ENCODE measurements at places on chromosomes 5 and 9.

GRCh38 chr5:148897842-148898241 lies 71.4 kb downstream of the ADRB2 start:
- DNase-seq, result no peak

- DNase-seq, result no peak
These were observed 117.0 kb downstream of the GLIS3 start for GRCh38 chr9:4182831-4183230.

DNA sequence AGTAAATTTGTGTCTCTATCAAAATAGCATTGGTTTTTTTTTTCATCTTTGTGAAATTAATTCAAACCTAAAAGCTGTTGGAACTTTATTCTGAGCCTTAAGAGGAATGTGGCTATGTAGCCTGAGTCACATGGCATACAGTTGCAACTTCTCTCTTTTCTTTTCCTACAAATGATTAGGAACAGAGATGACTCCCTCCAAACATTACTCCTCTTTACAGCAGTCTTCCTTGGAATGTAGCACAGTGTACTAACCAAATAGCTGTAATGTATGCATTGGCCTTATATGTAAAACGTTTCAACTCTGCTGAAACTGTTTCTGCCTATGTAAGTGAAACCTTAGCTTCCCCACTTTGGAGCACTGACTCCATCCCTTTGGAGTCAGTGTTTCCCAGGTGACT lies 100.9 kb upstream of the MAP1B start:
- no peak for DNase-seq

- DNase-seq, result no peak
These were observed 271.6 kb upstream of the NUDT12 start for GRCh38 chr5:103834216-103834615.

DNA sequence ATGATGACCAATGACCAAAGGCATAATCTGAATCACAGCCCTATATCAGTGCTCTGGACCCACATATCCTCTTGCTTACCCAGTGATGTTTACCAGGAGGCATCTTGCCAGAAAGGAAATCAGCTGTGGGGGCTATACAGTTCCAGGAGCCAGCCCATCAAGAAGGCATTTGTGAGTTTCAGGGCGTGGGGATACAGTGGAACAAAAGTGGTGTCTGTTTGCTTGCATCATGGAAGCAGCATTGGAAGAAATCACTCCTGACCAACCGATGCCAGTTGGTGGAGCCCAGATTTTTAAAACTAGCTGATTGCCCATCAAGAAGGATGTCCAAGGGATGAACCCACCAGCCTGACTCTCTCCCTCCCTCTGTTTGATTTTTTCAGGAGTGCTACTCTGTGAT lies 106.5 kb upstream of the EGFLAM start:
- no peak for DNase-seq

GRCh38 chr5:115825948-115826347 lies 9.5 kb upstream of the CDO1 start:
- no peak for DNase-seq

DNA sequence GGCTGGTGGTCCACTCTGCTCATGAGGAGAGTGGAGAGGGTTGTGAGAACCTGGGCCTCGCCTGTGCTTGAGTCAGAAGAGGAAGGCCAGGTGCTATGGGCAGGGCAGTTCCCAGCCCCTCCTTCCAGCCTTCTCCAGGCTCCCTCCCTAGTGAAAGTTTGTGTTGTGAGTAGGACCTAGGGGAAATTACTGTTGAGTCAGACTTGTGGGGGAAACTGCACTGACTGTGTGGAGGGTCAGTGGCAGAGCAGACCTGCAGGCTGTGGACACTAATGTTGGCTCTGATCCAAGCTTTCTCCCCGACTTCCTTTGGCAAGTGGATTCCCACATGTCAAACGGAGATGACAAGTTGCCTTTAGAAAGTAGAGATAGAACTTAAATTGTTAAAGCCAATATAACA lies 102.6 kb downstream of the ARHGAP26 start:
- DNase-seq, result no peak

DNA sequence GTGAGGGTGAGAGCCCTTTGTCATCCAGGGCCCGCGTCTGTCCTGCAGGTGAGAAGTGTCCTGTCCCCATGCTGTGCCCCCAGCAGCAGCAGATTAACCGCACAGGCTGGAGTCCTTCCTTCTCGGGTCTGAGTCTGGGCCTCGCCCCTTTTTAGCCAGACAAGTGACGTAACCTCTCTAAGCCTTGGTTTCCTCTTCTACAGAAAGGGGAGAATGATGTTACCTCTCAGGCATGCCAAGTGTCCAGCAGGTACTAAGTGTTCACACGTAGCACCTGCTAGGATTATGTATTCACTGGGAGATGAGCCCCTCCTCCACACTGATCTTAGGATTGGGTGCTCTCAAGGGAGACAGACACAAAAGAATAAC lies 6.9 kb downstream of the NEURL1B start:
- DNase-seq, result no peak

DNA sequence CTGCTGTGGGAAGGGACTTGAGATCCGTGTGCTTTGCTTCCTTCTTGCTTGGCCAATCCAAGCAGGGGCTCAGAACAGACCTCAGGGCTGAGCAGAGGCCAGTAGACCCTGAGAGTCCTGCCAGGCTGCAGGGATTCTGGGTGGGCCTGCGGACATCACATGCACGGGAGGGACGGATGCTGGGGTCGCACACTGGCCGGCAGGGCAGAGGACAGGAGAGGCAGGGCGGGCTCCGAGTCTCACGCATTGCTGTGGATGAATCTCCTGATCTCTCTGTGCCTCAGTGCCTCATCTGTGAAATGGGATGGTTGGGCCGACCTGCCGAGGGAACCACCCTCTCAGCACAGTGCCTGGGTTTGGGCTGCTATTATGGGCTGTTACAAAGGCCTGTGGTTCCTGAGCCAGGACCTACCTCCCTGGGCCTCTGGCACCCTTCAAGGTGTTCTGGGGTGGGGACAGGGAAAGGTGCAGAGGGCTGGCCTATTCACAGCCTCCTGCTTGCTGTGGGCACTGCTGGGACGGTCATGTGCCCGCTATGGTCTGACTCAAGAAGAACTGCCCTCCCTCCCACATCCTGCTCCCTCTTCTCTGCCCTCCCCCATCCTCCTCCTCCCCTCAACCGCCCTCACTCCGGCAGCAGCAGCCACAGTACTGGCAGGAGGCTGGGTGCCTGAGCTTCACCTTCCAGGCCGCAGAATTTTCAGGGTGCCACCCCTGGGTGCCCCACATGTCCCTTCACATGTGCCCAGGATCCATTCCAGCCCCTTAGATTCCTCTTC lies 43.3 kb downstream of the NCS1 start:
- DNase-seq, result no peak

GRCh38 chr9:36597412-36598178 lies 24.9 kb downstream of the MELK start:
- no peak for DNase-seq

- no peak for DNase-seq
These were observed 9.7 kb upstream of the AJM1 start for GRCh38 chr9:136832581-136832980.

GRCh38 chr5:164324239-164324638 lies 818.8 kb downstream of the MAT2B start:
- DNase-seq, result no peak

DNA sequence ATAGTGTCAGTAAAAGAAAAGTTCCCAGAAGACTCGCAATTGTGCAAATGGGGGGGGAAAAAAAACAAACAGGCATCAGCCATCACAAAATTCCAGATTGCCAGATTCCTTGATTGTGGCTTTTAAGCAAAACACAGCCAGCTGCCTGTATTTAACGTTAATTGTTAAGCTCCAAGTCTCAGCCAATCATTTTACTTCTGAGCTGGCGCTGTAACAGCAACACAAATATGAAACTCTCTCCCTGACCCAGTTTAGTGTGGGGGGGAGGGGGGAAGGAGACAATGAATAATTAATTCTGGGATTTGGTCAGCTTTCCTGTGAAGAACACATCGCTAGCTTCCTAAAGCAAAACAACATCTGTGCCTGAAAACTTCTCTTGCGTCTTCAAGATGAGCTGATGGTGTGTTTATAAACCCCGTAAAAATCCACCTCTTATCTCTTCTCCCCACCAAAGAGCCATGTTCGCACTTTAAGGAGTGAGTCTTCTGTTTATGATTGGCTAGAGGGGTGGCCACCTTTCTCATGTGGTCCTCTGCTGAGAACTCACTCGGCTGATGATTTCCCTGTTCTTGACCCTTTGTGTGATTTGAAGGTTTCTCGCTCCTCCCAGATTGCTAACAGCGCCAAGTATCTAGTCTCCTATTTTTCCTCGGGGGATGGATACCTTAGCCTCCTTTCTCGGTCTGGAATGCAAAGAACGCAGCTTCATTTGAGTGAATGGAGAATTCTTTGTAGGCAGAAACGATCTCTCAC lies 160.2 kb upstream of the DAPK1 start:
- DNase-seq, result no peak

- DNase-seq, result peak; percentile 25
These were observed 243.0 kb downstream of the PIK3R1 start for GRCh38 chr5:68458416-68459021.

GRCh38 chr5:123549256-123549904 lies 37.4 kb downstream of the CSNK1G3 start:
- DNase-seq, result peak; percentile 85

- DNase-seq, result no peak
These were observed 21.6 kb upstream of the GRPEL2 start for GRCh38 chr5:149323621-149324205.

GRCh38 chr5:137315534-137316345 lies 183.4 kb downstream of the SPOCK1 start:
- DNase-seq, result no peak

- DNase-seq, result no peak
These were observed 211.1 kb downstream of the NR3C1 start for GRCh38 chr5:143192191-143192900.

- DNase-seq, result no peak
These were observed 4.7 kb upstream of the TTLL11 start for GRCh38 chr9:122097679-122098315.

DNA sequence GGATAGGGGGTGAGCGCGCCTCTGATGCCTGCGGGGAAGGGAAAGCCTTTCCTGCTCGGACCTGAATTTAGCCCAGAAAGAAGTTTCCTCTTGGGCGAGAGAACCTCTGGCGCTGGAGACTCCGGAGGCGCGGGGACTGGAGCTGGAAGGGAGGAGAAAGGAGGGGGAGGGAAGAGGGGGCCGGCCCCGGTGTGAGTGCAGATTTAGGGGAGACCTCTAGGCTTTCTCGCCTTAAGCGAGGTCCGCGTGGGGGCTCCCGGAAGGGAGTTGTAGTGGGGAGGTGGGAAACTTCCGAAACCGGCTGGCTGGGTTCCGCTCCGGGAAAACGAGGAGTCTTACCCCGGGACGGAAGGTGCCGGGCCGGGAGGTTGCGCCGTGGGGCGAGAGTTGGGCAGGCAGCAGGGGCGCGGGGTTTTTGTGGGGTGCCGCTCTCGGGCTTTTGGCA lies 1.3 kb downstream of the PCSK5 start:
- peak; percentile 9 for DNase-seq

DNA sequence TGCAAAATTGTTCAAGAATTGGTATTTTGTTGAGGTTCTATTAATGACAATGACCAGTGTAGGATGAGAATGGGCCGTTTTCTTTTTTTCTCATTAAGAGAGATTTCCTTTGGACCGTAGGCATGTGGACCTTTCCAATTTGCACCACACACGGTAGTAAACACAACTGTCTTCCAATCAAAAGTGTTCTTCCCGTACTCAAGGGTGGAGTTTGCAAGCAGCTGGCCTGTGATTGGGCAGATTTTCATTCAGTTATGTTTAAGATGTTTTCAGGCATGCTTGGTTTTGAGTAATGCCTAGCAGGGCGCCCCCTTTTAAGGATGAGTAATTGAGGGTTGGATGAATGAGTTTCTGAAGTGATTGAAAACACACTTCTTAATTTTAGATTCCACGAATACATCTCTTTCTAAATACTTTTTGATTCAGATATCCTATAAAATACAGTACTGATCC lies 2.5 kb downstream of the KDM3B start:
- DNase-seq, result peak; percentile 81

DNA sequence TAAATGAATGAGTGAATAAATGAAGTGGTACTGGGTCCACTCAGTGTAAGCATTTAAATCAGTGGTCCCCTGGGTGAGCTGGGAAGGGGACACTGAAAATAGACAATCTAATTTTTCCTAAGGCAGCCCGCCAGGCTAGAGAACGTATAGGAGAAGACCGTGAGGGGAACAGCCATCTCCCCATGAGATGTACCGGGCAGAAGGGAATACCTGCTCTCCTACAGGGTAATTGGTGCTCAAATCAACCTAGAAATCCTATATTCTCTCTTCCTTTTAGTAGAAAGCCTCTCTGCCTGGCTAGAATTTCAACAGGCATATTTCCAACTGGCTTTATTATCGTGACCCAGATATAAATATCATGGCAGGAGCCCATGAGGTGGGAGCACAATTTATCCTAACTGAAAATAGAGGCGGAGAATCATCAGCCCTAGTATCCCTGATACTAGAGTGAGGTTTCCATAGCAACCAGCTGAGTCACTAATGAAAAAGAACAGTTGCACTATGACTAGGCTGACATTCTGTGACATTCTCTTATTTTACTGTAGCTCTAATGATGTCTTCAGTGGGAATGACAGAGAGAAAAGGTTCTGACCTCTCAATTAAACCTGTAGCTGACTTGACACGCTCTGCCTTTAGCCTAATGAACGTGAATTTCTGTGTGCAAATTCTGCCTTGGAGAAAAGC lies 96.5 kb upstream of the CAST start:
- peak; percentile 5 for DNase-seq

GRCh38 chr5:12354686-12355085 lies 450.4 kb upstream of the CTNND2 start:
- no peak for DNase-seq

- no peak for DNase-seq
These were observed 26.0 kb downstream of the CRHBP start for GRCh38 chr5:76978869-76979268.

DNA sequence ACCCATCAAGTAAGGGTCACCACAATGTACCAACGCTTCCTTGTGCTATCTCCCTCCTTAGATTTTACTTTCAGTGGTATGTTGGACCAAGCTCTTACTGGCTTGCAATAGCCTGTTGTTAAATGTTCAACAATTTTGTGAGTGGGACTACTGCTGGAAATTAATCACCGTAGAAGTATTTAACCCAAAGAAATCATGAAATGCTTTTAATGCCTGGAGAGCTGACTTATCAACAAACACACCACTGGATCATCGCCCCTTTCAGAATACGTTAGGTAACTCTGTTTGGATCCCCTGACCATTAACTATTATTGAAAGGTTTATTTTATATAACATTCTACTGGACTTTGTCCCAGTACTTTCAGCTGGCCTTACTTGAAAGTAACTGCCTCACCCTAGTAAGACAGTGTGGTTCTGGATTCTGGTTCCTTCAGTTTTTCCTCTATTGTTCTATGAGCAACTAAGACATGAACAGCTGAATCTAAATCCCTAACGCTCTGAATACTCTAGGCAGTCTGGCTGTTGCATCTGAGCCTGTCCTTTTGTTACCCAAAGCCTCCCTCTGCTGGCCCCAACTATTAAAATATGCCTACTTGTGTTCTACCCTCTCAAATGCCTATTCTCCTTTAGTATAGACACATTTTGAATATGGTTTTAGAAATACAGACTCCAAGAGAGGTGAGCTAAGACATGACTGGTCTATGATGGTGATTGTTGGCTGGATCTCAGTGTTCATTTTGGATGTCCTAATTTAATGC lies 1203.4 kb upstream of the DMAC1 start:
- no peak for DNase-seq

Data from CD4-positive, alpha-beta T cell treated with Interleukin-10 for 1 hour (primary cell).